ENCODE measurements at places on chromosomes 4 and X. TPM values are rescaled to one million over a fixed set of nuclear protein-coding genes. Genes with fewer than 3 reads are reported as not detected.
A peak's percentile ranks its signal among the peaks of the same experiment; 100 is the strongest.

The SOX3 gene
- 0.04 TPM for total RNA-seq

DNA sequence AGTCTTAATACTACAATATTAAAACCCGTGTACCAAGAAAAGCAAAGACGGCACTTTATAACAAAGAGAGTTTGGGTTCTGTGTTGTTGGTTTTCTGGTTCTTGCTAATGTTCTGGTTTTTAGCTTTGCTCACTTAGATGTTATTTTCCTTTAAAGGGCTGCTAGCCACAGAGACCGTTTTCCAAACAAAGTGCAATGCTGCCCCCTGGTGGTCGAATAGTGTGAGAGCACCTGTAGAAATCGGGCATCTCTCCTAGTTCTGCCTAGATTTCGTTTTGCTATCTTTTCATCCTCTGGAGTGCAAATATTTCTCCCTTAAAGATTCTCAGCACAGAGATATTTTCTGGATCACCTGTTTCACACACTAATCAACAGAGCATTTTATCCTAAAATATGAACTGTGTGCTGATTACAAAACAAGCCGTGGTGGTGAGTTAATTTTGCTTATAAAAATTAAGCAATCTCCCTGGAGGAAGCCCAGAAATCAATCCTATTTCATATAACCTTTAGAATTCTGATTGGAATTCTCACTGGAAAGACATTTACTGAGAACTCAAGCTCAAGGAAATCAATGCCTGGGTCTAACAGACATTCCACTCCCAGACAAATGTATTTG lies 334.5 kb upstream of the NOCT start:
- no peak overlapping the region for H3K27ac ChIP-seq
- no peaks in the 10 kb centered on the region for H3K36me3 ChIP-seq
- peaks cover 9% of the 10 kb centered on the region for H3K4me1 ChIP-seq
- no peak overlapping the region for H3K4me3 ChIP-seq
- H3K27me3 ChIP-seq: no peaks in the 10 kb centered on the region

DNA sequence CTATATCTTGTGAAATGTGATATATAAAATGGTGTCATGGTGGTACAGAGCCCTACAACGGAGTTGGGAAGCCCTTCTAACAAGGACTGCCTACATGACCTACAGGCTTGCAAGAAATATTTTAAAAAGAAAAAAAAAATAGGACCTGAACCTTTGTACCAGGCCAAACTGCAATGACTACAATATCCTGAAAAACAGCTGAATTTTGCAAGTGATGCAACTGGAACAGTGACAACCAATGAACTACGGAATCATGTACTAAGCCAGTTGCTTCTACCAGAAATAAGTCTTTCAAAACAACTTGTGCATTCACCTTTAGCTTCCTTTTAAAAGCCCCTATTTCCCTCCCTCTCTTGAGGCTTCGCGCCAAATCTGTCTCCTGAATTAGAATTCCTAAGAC lies 58.4 kb downstream of the PDGFC start:
- DNase-seq: no peak
- H3K27me3 ChIP-seq: no peaks in the 10 kb centered on the region
- no peaks in the 10 kb centered on the region for H3K36me3 ChIP-seq
- H3K4me3 ChIP-seq: no peak overlapping the region
- H3K27ac ChIP-seq: no peak overlapping the region
- H3K4me1 ChIP-seq: no peaks in the 10 kb centered on the region

The SOD3 gene
- total RNA-seq: 9.1 TPM

The MAGEA8 gene
- not detected for total RNA-seq

- peak; percentile 76 for DNase-seq
- peaks cover 3% of the 10 kb centered on the region for H3K36me3 ChIP-seq
- peaks cover 25% of the 10 kb centered on the region for H3K27me3 ChIP-seq
- H3K4me3 ChIP-seq: peak within 1 kb of the TSS; percentile 77
These were observed at the start of gene PHKA2 for GRCh38 chrX:18983666-18984380. Gene PHKA2, minus strand, starts transcription at chrX:18984114. Its CDS starts 182 bp downstream, at chrX:18983932.

DNA sequence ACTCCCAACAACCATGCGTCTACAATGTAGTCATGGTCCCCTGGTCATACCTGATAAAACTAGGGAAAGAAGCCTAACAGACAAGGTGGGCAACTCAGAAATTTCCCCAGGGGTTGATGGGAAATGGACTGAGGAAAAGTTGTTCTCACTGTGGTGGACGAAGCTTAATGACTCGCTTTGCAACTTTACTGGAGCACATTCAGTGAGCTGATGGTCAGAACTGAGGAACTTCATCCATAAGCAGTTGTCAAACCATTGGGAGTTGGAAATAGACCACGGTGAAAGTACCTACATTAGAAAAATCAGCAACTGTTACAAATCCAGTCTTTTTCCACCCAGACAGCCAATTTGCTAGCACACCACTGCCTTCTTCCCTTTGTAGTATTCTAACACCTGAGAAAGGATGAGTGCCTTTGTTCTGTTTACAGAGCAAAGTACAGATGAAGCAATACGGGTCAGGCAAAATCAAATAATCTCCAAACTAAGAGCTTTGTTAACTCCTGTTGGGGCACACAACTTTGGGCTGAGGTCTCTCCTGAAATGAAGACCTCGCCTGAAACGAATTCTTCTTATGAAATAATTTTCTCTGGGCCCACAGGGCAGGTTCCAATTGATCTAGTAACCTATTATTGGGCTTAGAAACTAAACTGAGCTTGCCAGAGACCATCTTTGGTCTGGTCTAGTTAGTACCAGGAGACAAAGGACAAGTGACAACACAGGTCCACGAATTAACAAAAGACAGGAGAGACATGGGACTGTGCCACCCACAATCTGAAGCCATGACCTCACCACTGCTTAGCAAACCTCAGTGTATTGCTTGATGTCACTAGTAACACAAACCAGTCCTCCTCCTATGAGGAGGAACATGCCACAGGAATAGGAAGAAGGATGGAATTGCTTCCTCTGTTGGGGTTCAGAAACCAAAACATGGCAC lies 58.9 kb upstream of the NFKB1 start:
- H3K36me3 ChIP-seq: no peaks in the 10 kb centered on the region
- H3K27me3 ChIP-seq: no peaks in the 10 kb centered on the region
- H3K4me1 ChIP-seq: no peaks in the 10 kb centered on the region

- no peak overlapping the region for H3K4me3 ChIP-seq
- H3K36me3 ChIP-seq: no peaks in the 10 kb centered on the region
- no peak overlapping the region for H3K27ac ChIP-seq
- H3K27me3 ChIP-seq: no peaks in the 10 kb centered on the region
These were observed 49.5 kb downstream of the SHISA3 start for GRCh38 chr4:42446823-42447222.

The FAM9C gene
- not detected for total RNA-seq

The XPNPEP2 gene
- total RNA-seq: 4.2 TPM
